Ascending aorta (tissue), 2 donors: ENCODE measurements at places on chromosomes 16 and 17.
A peak's percentile ranks its signal among the peaks of the same experiment; 100 is the strongest.

- no peak for DNase-seq
Measured at GRCh38 chr17:39107973-39108372, 43.5 kb downstream of the PLXDC1 start.

GRCh38 chr17:7083592-7083991, 3.5 kb upstream of the CLEC10A start:
- DNase-seq, result peak; percentile 33

- DNase-seq, result peak; percentile 24
Measured at GRCh38 chr16:50152807-50153595, at the start of gene TENT4B. TENT4B (plus strand) TSS chr16:50153306; CDS start chr16:50153622, 316 bp downstream.

- DNase-seq, result no peak
Measured at GRCh38 chr16:67197704-67198103, 1.2 kb upstream of the ELMO3 start.

DNA sequence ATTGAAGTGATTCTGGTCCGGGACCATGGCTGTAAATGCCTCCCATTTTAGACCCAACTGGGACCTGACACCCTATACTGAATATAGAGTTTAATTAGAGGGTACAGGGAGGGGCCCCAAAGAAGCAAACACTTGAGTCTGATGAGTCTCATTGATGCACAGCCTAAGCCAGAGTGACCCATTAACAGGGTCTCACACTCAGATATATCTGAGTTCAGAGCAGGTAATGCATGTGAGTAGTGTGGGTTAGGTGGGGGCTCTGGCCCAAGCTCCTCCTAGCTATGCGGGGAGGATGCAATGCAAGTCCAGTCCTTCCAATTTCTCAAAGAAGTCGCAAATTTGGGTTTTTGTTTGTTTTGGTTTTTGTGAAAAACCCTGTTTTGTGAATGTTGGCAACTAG, 17.1 kb upstream of the MARCHF10 start:
- no peak for DNase-seq

GRCh38 chr17:80445007-80445725, 30.2 kb downstream of the ENDOV start:
- no peak for DNase-seq

- DNase-seq, result no peak
Measured at GRCh38 chr16:17379121-17379571, 91.6 kb downstream of the XYLT1 start.

- DNase-seq, result no peak
Measured at GRCh38 chr17:27153005-27153404, 140.9 kb upstream of the WSB1 start.

DNA sequence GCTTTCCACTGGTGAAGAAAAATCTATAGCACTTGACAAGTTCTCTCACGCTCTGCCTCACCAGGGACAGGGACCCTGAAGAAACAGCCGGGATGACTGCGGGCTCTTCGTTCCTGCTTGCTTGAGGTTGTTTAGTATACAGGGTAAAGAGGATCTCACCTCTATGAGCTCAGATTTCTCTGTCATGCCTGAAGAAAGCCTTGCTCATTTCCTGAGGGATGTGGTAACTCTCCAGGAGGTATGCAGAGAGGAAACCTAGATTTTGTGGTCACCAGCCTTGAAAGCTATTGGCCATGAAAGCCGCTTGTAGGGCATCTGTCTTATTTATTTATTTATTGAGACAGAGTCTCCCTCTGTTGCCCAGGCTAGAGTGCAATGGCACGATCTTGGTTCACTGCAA, 23.2 kb downstream of the USP43 start:
- DNase-seq, result no peak

GRCh38 chr16:60107437-60107836, 1373.3 kb upstream of the GOT2 start:
- DNase-seq, result no peak

DNA sequence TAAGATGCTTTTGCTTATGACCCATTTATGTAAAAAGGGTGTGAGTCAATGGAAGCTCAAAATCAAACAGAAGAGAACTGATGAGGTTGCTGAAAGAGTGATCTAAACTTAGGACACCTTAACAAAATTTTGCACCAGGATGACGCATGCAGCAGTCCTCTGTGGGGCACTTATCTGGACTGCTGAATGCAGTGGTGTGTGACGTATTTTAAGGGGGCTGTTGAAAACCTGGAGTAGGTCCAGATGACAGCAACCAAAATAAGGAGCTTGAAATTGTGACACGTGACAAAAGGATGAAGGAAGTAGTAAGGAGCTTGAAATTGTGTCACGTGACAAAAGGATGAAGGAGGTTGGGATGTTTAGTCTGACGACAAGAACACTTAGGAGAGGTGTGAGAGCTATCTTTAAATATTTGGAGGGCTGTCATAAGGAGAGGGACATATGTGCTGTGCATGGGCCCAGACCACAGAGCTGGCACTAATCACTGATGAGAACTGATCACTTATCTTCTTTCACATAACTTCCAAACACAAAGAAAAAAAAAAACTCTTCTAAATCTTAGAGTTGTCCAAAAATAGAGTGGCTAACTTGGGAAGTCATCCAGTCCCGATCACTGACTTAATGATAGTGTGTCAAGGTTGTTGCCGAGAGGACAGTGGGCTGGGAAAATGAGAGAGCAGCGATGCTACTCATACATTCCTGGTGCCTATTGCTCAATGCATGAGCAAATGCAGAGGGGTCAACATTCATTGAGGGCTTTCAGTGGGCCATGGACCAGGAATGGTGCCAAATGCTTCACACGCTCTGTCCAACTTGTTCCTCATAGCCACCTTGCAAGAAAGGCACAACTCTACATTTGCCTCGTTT, 264.2 kb upstream of the ZFHX3 start:
- DNase-seq, result no peak

DNA sequence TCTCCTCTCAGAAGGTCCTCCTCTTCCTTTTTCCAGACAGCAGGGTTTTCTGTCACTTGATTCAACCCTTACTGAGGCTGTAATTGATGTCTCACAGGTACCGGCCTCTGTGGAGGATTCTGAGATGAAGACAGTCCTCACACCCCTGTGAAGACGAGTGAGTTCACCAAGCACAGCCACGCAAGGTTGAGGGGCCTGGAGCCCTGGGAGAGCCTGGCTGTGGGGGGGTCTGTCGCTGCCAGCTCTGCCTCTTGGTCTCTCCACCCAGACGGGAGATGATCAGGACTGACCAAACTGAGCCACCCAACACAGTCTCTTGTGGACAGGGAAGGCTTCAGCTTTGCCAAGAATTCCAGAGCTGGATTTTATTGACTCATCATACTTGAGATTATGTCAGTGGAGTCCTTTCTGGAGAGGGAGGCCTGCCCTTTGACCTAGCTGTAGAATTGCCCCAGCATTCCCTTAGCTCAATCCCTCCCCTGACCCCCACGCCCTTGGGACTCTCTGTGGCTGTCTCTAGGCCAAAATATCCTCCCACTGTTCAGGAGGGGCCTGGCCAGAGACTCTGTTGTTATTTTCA, 51.1 kb upstream of the CRHR1 start:
- no peak for DNase-seq

- DNase-seq, result no peak
Measured at GRCh38 chr17:81707725-81708646, 4.1 kb upstream of the SLC25A10 start.

DNA sequence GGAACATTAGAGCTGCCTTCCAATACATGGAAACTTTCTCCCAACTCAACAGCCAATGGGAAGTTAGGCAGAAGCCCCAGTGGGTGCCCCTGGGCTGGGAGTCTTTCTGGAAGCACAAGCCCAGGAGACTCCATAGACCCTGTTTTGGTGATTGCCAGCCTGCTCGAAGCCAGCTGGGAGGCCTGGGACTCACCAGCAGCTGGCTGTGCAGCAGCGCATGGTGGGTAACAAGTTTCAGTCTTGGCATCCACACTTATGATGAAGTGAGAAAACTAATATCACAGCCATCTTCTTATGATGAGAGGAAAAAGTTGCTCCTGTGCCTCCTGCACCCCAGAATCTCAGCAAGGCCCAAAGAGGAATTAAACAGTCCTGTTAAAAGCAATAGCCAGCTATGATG, 522.5 kb upstream of the CDH5 start:
- DNase-seq, result no peak

DNA sequence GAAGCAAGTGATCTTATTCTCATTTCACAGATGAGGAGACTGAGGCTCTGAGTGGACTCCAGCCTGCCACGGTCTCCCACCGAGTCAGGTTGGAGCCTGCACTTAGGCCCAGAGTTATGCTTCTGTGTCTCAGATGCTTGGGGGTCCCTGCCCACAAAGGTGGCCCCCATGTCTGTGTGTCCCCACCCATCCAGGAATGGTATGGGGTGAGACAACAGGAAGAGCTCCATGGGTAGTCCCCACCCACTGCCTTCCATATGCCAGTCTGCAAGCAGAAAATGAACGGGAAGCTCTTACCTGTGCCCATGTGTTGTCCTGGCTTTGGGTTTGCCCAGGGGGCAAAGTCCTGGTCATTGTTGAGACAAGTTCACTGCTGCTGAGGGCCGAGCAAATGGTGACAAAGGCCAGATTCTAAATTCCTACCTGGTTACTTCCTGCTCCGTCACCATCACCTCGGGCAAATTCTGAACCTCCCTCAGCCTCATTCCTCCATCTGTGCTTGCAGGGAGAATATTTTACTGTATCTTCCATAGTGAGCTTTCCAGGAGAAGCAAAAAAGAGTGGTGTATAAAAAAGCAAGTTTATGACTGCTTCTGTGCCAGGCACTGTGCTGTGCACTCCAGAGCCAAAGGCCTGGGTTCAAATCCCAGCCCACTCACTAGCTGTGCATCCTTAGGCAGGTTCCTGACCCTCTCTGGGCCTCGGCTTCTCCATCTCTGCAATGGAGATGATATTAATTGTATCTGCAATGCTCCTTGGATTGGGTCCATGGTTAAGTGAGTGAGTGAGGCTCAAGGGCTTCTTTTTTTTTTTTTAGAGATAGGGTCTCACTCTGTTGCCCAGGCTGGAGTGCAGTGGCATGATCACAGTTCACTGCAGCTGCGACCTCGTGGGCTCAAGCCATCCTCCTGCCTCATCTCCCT, 9.3 kb downstream of the IL4R start:
- DNase-seq, result no peak

DNA sequence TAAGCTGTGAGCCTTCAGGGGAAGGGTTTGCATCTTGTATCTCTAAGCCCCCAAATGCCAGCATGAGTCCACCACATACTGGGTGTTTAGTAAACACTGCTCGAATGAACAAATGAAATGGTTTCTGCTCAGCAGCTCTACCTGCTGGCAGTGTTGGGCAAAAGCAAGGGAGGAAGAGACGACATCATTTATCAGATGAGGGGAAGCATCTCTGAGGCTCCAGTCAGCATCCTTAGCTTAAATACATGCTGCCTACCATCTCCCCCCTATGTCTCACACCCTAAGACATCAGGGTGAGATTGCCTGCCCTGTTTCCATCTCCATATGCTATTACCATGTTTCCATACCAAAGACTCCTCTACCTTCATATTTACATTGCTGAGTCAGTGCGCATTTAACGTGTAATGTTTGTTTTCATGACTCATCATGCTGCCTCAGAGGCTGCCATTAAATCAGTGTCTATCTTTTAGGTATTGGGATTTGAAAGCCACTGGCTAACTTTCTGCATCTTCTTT, 379.8 kb downstream of the UTP18 start:
- DNase-seq, result no peak

GRCh38 chr16:75088934-75089333, 27.6 kb downstream of the LDHD start:
- DNase-seq, result no peak

DNA sequence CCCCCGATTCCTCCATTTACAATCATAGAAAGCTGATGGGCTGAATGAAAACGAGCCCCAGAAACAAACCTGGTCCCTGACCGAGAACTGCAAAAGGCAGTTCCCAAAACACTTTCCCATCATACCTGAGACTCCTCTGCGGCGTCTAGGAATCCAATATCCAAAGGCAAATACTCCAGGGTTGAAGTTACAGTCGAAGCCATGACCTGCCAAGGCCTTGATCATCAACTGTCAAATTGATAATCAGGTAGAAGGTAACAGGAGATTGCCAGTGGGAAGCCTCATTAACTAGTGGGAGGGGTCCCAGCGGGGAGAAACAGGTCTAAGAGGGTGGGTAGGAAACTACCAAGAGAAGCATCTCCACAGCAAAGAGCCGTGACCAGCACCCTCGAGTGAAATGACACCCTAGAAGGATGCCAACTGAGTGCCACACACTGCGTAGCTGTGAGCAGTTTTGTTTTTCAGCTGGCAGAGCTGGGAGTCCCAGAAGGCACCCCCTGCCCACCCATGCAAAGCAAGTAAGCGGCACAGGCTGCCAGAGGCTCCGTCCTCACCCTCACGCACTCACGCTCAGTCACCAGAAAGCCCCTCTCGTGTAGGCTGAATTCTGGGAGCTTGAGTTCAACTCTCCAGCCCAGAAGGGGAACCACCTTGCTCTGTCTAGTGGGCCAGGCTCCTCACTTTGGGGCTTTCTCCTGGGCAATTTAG, 146.1 kb downstream of the GAS7 start:
- DNase-seq, result no peak

GRCh38 chr17:18990331-18990730, 14.2 kb downstream of the FAM83G start:
- no peak for DNase-seq

GRCh38 chr17:34709158-34709754, 129.9 kb downstream of the TMEM132E start:
- DNase-seq, result no peak

- DNase-seq, result peak; percentile 58
Measured at GRCh38 chr16:50303605-50304466, 37.5 kb downstream of the ADCY7 start.

GRCh38 chr17:78526231-78527025, 50.8 kb downstream of the DNAH17 start:
- no peak for DNase-seq

DNA sequence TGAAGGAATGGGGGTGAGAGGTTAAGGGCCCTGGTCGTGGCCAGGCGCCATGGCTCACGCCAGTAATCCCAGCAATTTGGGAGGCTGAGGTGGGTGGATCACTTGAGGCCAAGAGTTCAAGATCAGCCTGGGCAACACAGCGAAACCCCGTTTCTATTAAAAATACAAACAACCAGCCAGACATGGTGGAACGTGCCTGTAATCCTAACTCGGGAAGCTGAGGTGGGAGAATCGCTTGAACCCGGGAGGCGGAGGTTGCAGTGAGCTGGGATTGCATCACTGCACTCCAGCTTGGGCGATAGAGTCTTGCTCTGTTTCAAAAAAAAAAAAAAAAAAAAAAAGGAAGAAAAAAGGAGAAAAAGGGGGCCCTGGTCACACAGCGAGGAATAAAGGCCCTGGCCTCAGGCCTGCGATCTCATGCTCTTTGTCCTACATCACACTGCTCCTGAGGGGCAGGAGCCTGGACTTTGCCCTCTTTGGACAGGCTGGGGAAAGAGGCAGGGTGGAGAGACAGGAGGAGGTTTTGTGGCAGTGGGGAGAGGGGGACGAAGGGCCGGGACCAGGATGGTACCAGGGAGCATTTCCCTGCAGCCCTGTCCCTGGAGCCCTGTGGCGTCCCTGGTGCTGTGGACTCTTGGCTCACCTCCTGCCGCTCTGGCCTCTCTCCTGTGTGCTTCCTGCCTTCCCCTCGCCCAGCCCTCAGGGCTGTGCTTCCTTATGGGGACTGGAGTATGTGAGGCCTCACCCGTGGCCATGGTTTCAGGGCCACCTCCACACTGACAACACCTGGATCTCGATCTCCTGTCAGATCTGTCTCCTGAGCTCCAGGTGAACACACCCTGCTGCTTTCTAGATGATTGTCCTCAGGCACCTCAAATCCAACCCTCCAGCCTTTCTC, 19.7 kb upstream of the SLC25A19 start:
- DNase-seq, result no peak

GRCh38 chr17:57697891-57698711, 47.0 kb downstream of the CCDC182 start:
- no peak for DNase-seq
